ENCODE measurements at places on chromosomes 4 and X.
A peak's percentile ranks its signal among the peaks of the same experiment; 100 is the strongest.

GRCh38 chr4:42501624-42502401 lies 104.5 kb downstream of the SHISA3 start:
- no peak for DNase-seq

DNA sequence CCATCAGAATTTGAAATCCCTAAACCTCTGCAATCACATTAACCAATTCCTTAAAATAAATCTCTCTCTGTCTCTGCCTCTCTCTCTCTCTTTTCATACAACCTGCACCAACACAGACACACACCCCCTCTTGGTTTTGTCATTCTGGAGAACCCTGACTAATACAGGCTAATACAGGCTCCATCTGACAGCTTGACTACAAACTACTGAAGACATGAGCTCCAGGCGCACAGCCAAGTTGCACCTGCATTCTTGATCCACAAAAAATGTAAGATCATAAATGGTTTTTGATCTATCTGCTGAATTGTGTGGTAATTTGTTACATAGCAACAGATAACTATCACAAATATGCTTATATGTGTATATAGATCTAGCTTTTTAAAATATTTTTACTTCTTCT lies 2414.2 kb downstream of the PCDH7 start:
- no peak for DNase-seq

- DNase-seq = no peak
Measured at GRCh38 chr4:10201381-10202223, 85.0 kb upstream of the WDR1 start.

DNA sequence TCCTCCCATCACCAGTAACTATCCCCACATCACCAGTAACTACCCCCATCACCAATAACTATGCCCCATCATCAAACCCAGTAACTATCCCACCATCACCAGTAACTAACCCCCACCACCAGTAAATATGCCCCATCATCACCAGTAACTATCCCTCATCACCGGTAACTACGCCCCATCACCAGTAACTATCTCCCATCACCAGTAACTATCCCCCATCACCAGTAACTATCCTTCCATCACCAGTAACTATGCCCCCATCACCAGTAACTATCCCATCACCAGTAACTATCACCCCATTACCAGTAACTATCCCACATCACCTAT lies 2.9 kb downstream of the ASMTL start:
- no peak for DNase-seq

DNA sequence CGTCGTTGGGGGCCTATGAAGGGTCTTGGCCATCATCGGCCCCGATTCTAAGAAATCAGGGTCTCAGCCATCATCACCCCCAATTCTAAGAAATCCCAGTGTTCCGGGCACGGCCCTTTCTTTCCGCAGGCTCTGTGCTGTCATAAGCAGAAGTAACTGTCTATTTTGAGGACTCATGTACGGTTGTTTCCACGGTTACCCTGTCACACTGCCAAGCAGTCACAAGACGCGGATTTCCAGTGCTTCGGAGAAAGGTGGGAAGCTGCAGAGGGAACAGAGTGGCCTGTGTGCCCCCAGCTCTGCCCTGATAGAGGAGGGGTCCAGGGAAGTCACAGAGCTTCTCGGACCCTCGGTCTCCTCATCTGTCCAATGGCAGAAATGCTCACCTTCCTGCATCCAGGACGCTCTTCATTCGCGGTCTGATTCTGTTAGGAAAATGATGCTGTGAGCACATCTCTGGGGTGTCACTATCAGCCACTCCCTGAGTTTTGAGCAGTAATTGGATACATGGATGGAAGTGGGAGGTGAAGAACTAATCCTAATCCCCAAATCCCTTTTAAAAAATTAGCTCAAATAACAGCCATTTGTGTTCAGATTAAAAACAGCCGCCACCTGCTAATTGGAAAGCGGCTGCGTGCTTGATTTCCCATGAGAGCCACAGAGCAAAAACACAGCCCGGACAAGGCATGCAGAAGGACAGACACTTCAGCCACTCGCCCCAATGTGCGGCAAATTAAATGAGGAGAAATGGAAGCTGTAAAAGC lies 73.1 kb downstream of the WFS1 start:
- peak; percentile 51 for DNase-seq

GRCh38 chr4:188819233-188819632 lies 680.0 kb downstream of the TRIML1 start:
- DNase-seq = no peak

GRCh38 chr4:39763714-39764572 lies 66.0 kb downstream of the UBE2K start:
- DNase-seq = no peak

- DNase-seq = no peak
Measured at GRCh38 chrX:147333821-147334220, 519.3 kb upstream of the CXorf51A start.

GRCh38 chr4:153603258-153603657 lies 80.8 kb upstream of the TLR2 start:
- no peak for DNase-seq

- no peak for DNase-seq
Measured at GRCh38 chr4:88449290-88449689, 7.6 kb upstream of the HERC5 start.

All from dermis microvascular lymphatic vessel endothelial cell (primary cell).